ENCODE measurements at places on chromosomes 7 and 10. TPM values are rescaled to one million over a fixed set of nuclear protein-coding genes. Genes with fewer than 3 reads are reported as not detected.

- DNase-seq, result no peak
These were observed 82.3 kb downstream of the BTRC start for GRCh38 chr10:101436302-101436701.

ITIH5 gene
- total RNA-seq, result 1.2 TPM

GRCh38 chr7:99629643-99630042 is 12.9 kb downstream of the ZSCAN25 start:
- DNase-seq, result no peak

GRCh38 chr7:104973227-104973626 is 40.8 kb upstream of the KMT2E start:
- no peak for DNase-seq
